Immature natural killer cell (primary cell): ENCODE measurements at places on chromosomes 2 and 18. TPM values are rescaled to one million over a fixed set of nuclear protein-coding genes. Genes with fewer than 3 reads are reported as not detected.

DPP10 gene
- not detected for polyA plus RNA-seq

BMP10 gene
- polyA plus RNA-seq, result not detected

TDRD15 gene
- not detected for polyA plus RNA-seq

ATP6V1B1 gene
- polyA plus RNA-seq, result not detected

RGPD6 gene
- polyA plus RNA-seq, result 3.8 TPM

IL36A gene
- not detected for polyA plus RNA-seq

- H3K27me3 ChIP-seq, result peaks cover 6% of the 10 kb centered on the region
- H3K4me3 ChIP-seq, result no peak overlapping the region
- no peak overlapping the region for H3K27ac ChIP-seq
- H3K4me1 ChIP-seq, result no peaks in the 10 kb centered on the region
- H3K36me3 ChIP-seq, result no peaks in the 10 kb centered on the region
- no peak for DNase-seq
Observed at GRCh38 chr2:70926042-70926441, 9.7 kb upstream of the ATP6V1B1 start.

- H3K27ac ChIP-seq, result no peak overlapping the region
- no peaks in the 10 kb centered on the region for H3K27me3 ChIP-seq
- no peak overlapping the region for H3K4me3 ChIP-seq
- H3K4me1 ChIP-seq, result peaks cover 26% of the 10 kb centered on the region
- no peaks in the 10 kb centered on the region for H3K36me3 ChIP-seq
Observed at GRCh38 chr2:146388757-146389156, 1456.1 kb upstream of the ACVR2A start.

DNA sequence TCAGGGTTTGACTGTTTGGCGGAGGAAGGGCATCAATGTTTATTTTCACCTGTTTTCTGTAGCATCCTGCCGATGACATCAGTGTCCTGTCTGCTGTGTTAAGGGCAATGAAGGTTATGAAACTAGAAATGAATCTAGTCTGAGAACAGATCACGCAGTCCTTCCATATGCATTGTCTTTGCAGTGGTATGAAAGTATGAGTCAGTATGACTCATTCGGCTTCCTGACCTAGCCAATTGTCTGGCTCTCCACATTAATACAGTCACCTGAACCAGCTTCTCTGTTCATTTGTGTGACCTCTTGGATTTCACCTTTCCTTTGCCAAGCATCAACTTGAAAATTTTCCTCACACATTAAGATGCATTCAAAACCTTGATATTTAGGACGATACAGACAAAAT lies 353.8 kb downstream of the RND3 start:
- no peak overlapping the region for H3K4me3 ChIP-seq
- no peak for DNase-seq
- H3K27me3 ChIP-seq, result no peaks in the 10 kb centered on the region
- H3K36me3 ChIP-seq, result no peaks in the 10 kb centered on the region
- no peaks in the 10 kb centered on the region for H3K4me1 ChIP-seq
- H3K27ac ChIP-seq, result no peak overlapping the region

- H3K27me3 ChIP-seq, result no peaks in the 10 kb centered on the region
- no peaks in the 10 kb centered on the region for H3K36me3 ChIP-seq
- no peak for DNase-seq
Observed at GRCh38 chr2:64666810-64667438, 13.2 kb upstream of the SERTAD2 start.

GRCh38 chr18:7370375-7370774 lies 139.5 kb downstream of the LRRC30 start:
- H3K27me3 ChIP-seq, result no peaks in the 10 kb centered on the region
- H3K4me1 ChIP-seq, result peaks cover 8% of the 10 kb centered on the region
- no peak for DNase-seq
- no peak overlapping the region for H3K27ac ChIP-seq
- H3K36me3 ChIP-seq, result no peaks in the 10 kb centered on the region

DNA sequence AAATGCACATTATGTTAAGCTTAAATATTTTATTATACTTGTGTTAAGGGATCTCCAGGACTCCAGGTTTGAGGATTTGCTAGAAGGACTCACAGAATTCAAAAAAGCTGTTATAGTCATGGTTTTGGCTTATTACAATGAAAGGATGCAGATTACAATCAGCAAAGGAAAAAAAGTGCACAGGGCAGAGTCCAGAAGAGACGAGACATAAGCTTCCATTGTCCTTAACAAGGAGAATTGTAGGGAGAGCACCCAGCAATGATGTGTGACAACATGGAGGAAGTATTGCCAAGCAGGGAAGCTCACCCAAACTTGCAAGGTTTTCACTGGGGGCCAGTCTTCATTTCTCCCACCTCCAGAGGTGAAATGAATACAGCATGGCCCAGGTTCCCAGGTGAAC lies 12.8 kb upstream of the MYO5B start:
- H3K4me1 ChIP-seq, result no peaks in the 10 kb centered on the region
- H3K27ac ChIP-seq, result no peak overlapping the region
- H3K4me3 ChIP-seq, result no peak overlapping the region
- no peaks in the 10 kb centered on the region for H3K36me3 ChIP-seq
- no peak for DNase-seq
